ENCODE measurements at places on chromosomes 3 and 15.

GRCh38 chr15:93210995-93211394 lies 122.0 kb upstream of the RGMA start:
- DNase-seq, result no peak

GRCh38 chr15:70569714-70570231 lies 193.6 kb downstream of the UACA start:
- DNase-seq, result no peak

DNA sequence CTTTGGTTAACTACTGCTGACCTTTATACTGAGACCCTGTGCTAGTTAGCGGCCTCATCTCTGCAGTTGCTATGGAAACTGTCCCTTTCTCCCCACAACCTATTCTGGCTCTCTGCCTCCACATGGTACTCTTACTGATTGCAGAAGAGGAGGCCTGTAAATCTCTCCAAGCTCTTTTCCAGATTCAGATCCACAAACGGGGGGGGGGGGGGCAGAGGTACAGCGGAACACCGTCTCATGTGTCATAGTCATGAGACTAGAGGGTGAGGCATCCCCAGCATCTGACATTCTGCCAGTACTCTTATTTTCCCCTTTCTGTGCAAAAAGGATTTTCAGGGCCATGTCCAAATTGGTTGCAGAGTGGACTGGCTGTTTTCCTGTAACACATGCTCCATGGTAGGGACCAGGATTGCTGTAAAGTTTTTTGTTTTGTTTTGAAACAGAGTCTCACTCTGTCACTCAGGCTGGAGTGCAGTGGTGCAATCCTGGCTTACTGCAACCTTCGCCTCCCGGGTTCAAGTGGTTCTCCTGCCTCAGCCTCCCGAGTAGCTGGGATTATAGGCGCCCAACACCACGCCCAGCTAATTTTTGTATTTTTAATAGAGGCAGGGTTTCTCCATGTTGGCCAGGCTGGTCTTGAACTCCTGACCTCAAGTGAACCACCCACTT lies 8.3 kb upstream of the MAP1A start:
- DNase-seq, result no peak

- DNase-seq, result no peak
These were observed 76.8 kb upstream of the OXTR start for GRCh38 chr3:8846176-8846575.

All from aorta (tissue), 5 donors.